ENCODE measurements at places on chromosomes 1 and 21.
A peak's percentile ranks its signal among the peaks of the same experiment; 100 is the strongest.

- no peak for DNase-seq
Observed at GRCh38 chr1:220889848-220890287, 10.6 kb downstream of the HLX start.

DNA sequence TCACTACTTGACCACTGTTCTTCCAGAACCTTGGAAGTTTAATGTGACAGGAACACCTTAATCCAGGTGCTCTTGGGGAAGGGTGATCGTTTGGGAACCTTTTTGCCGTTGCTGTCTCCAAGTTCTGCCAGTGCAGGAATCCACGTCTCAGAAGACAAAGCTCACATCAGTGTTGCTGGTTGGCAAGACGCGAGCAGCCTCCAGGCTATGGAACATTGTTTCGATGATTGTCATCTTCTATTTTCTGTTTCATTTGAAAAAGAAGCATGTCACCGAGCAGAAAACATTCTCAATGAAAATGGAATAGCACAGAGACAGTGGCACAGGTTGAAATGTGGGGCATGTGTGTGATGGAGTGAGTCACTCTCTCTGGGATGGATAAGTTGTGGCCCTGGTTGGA lies 11.7 kb downstream of the STUM start:
- DNase-seq, result no peak

DNA sequence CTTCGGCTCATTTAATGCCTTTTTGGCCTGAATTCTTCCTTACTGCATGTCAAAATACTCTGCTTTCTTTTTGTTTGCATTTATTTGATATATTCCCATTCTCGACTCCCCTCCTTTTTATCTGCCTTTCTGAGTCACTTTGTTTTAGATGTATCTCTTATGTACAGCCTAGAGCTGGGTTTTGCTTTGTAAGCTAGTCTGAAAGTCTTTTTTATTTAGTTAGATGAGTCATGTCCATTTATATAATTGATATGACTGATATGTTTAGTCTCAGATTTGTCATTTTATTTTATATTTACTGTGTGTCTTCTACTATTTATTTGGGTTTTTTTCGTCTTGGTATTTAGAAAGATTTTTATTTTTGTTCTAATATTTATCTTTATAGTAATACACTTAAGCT lies 33.6 kb upstream of the GNG5 start:
- DNase-seq, result no peak

- no peak for DNase-seq
Observed at GRCh38 chr1:12708396-12709090, 7.4 kb upstream of the AADACL3 start.

DNA sequence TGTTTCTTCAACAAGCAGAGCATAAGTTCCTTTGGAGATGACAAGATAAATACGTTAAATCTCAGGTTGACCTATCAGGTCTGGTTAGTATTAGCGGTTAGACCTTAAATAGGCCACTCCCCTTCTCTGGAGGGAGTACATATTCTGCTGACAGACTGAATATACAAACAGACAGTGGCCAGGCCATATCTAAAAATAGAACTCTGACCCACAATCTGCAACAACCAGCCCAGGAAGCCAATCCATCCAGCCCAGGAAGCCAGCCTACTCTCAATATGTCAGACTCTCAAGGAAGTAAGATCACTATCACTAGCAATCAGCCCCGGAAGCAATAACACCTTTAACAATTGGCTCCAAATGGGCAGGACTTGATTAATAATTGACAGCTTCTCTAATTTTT lies 6.7 kb downstream of the IL20 start:
- DNase-seq, result no peak

DNA sequence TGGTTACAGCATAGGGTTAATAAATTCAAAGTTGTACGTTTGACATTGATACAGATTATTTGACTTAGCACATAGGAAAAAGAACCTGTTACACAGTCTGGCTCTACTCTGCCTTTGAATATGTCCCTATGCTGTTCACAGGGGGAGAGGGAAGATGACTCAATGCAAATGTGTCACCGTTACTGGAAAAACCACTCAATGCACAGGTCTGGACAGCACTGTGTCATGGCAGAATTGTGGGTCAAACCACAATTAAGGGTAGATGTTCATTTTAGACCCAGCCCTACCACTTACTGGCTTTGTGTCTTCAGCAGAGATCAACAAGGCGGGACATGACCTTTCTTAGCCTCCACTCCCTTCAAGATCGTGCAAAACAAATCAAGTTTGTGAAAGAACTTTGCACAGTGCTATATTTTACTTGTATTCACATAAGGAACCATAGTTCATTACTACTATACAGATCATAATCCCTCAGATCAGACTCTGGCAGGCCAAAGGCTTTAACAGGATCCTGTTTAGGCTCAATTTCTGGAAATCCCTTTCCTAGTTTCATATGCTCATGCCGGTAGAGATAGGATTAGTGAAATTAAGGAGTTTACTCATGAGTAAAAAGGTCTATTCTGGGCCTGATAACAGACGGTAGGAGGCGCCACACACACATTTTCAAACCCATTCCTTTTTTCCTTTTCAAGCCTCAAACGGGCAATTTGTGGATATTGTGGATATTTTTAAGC lies 22.1 kb downstream of the EIF2D start:
- peak; percentile 51 for DNase-seq

DNA sequence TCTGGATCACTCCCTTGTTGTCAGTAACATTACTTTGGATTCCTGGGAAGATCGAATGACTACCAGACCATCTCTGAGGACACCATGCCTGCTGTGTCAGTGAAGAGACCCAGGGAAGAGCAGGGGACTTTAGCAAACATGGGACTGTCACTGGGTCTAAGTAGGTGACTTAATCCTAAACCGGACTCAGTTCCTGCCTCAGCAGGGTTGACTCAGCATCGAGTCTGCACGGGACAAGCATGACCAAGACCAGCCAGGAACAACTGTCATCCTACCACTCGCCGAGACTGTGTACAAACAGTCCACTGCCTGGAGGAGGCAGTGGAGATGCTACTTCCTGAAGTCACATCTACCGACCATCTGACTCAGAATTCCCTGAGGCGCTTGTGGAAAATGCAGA lies 53.2 kb upstream of the RAB4A start:
- DNase-seq, result no peak

GRCh38 chr21:44433791-44434567 lies 21.3 kb upstream of the LRRC3 start:
- DNase-seq, result no peak

DNA sequence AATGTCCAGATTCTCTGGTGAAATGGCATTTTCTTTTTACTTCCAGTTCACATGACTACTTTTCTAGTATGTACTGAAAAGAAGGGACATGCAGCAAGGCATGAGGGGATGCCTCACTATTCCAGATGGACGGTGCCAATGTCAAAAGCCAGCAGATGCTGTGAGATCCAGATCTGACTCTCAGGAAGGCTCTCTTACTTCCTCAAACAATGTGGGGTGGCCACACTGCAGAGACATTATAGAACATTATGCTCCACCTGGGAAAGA lies 17.7 kb downstream of the CRYZ start:
- DNase-seq, result no peak

DNA sequence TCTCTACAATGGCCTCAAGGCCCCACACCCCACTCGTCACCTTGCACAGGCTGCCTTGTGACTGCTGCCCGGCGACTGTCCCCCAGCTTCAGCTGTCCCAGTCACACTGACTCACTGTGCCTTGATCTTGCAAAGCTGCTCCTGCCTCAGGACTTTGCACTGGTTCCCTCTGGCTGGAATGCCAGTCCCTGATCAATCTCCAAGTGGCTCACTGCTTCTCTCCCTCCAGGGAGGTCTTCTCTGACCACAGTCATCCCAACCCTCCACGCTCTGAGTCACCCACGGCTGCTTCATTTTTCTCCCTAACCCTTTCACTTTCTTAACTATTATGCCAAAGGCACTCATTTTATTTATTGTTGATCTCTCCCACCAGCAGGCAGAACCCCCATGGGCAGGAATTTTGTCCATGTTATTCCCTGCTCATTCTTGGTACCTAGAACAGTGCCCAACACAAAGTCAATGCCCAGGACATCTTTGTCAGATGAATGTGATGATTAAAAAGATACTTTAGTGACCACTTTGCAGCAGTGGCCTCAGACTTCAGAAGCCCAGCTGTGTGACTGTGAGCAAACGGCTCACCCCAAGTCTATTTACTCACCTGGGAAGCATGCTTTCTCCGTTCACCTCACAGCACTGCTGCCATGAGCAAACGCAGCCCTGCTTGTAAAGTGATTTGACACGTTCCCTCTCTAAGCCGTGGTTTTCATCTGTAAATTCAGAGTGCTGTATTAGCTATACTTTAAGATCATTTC lies 53.4 kb downstream of the ZBTB18 start:
- no peak for DNase-seq
